MCF 10A (cell line): ENCODE measurements at places on chromosomes 1 and 21. TPM values are rescaled to one million over a fixed set of nuclear protein-coding genes. Genes with fewer than 3 reads are reported as not detected.

Gene E2F2
- 0.32 and 0.89 TPM in 2 replicates for total RNA-seq

DNA sequence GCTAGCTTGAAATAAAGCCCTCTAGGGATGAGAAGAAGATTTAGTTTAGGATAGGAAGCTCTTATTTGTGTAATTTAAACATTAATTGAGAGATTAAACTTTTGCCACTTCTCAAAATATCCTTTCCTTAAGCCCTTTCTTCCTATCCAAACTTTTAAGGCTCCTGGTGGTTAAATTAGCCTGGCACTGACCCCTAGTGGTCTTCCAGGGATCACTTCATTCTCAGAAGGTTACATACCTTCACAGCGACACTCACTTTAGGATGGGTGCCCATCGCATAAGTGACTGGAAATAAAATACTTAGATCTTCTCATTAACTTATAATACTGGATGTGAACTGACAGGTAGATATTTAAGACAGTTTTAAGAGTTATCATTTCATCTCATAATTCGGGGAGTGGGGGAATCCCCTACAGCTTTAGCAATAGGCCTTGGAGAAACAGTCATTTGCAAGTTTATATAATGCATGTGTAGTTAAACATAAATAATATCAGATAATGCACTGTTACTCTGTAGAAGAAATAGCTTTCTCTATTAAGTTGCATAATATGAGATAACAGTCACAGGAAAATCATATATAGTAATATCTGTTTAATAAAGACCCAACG lies 7.4 kb downstream of the LHX9 start:
- peaks cover 5% of the 10 kb centered on the region for H3K4me1 ChIP-seq
- DNase-seq, result peak; percentile 84
- no peak overlapping the region for H3K4me3 ChIP-seq
- no peaks in the 10 kb centered on the region for H3K27me3 ChIP-seq
- no peaks in the 10 kb centered on the region for H3K36me3 ChIP-seq

- no peaks in the 10 kb centered on the region for H3K4me1 ChIP-seq
- H3K4me3 ChIP-seq, result no peak overlapping the region
- H3K36me3 ChIP-seq, result no peaks in the 10 kb centered on the region
- H3K27ac ChIP-seq, result no peak overlapping the region
These were observed 1327.9 kb downstream of the BRINP3 start for GRCh38 chr1:189149547-189150375.

- H3K4me3 ChIP-seq, result no peak overlapping the region
- no peaks in the 10 kb centered on the region for H3K36me3 ChIP-seq
- peak overlapping the region; percentile 72 for H3K27ac ChIP-seq
- DNase-seq, result peak; percentile 32
These were observed 198.2 kb downstream of the GREM2 start for GRCh38 chr1:240413732-240414131.

DNA sequence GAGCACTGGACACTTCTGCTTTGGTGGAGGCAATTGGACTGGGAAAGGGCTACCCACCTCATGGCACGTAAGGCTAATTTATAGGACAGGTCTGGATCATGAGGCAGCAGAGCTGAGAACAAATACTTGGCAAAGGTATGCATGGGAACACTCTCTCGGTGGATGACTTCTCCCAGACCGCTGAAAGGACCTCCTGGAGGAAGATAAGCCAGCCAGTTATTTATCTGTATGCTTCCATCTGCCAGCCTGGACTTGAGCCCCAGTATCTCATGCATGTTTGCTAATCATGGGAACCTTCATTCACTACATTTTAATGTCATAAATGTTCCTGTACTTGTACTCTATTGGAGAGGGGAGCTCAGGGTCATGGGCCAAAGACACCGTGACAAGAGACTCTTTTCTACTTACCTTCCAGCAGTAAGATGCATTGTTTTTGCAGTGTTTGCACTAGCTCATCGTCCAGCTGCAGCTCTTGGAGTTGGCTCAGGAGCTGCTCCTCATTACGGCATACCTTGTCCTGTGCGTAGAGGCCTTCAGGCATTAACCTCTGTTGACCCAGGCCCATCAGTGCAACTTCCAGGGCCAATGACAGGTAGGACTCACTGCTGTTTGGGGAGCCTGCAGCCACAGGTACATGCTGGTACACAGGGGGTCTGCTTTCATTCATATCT lies 23.7 kb downstream of the UROD start:
- H3K27me3 ChIP-seq, result no peaks in the 10 kb centered on the region
- H3K36me3 ChIP-seq, result peaks cover 3% of the 10 kb centered on the region
- DNase-seq, result no peak
- no peak overlapping the region for H3K4me3 ChIP-seq

Gene FCRLB
- 1.1 and 1.3 TPM in 2 replicates for total RNA-seq

DNA sequence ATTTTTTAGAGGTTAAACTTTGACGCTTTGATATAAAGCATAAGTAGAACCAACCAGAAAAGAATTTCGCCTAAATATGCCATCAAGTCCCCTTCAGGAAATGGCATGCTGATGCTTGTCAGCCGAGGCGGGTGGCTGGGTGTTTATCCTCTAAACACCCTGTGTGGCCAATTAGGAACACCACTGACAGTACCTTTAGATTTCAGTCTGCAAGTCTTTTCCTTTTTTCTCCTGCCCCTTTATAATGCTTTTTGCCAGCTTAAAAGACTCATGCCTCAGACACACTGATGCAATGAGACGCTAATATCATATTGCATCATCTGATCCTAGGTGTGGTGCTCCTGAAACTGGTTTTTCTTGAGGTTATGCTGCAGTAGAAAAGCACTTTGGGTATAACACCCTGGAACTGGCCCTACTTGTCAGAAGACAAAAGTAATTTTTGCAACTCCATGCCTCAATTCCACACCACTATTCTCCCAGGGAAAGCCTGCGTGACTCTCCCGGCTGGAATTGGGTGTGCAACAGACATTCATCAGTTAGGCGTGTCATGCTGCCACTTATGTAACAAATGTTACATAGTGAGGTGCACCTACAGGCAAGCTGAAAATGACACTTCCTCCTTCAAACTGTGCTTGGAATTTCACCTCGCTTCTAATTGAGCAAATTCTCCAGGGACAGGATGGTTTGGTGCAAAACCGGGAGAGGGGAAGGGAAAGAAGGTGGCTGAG lies 2.0 kb upstream of the RCC2 start:
- peak; percentile 82 for DNase-seq
- peaks cover 33% of the 10 kb centered on the region for H3K4me1 ChIP-seq
- no peaks in the 10 kb centered on the region for H3K27me3 ChIP-seq
- H3K36me3 ChIP-seq, result peaks cover 18% of the 10 kb centered on the region
- peak overlapping the region; percentile 89 for H3K27ac ChIP-seq
- H3K4me3 ChIP-seq, result peak overlapping the region; percentile 93

GRCh38 chr1:53063744-53064515 lies 1.9 kb downstream of the PODN start:
- no peaks in the 10 kb centered on the region for H3K36me3 ChIP-seq
- peaks cover 27% of the 10 kb centered on the region for H3K27me3 ChIP-seq
- DNase-seq, result no peak
- H3K4me3 ChIP-seq, result no peak overlapping the region
